Small intestine (tissue), 16 donors: ENCODE measurements at places on chromosomes 3 and 15. TPM values are rescaled to one million over a fixed set of nuclear protein-coding genes. Genes with fewer than 3 reads are reported as not detected.

GRCh38 chr3:100033903-100034471, 80.3 kb downstream of the FILIP1L start:
- no peak overlapping the region for H3K4me3 ChIP-seq
- no peaks in the 10 kb centered on the region for H3K27me3 ChIP-seq
- no peak for DNase-seq
- no peaks in the 10 kb centered on the region for H3K4me1 ChIP-seq
- H3K36me3 ChIP-seq = no peaks in the 10 kb centered on the region
- H3K27ac ChIP-seq = no peak overlapping the region

DNA sequence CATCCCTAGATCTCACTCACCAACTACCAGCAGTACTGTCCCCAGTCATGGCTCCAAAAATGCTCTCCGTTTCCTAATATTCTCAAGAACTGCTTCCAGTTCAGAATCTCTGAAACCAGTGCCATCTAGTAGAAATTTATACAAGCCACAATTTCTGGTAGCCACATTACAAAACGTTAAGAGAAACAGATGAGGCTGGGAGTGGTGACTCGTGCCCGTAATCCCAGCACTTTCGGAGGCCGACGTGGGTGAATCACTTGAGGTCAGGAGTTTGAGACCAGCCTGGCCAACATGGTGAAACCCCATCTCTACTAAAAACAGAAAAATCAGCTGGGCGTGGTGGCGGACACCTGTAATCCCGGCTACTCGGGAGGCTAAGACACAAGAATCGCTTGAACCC, 78.4 kb upstream of the RAD18 start:
- DNase-seq = no peak
- H3K27ac ChIP-seq = no peak overlapping the region
- no peaks in the 10 kb centered on the region for H3K4me1 ChIP-seq
- no peaks in the 10 kb centered on the region for H3K27me3 ChIP-seq

DNA sequence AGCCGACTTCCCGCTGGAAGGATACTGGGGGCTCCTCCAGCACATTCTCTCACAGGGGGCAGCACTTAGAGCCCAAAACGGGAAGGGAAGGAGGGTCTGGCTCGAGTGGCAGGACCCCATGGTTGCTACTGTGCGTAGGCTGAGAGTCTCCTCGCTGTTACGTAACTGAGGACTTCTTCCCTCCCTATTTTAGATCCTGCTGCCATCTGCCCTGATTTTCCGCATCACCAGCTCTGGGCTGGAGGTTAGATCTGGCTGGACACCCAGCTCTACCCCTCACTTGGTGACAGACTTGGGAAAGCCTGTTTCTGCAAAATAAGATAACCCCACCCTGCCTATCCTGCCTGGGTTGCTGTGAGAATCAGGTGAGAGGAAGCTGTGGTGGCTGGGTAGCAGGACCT, 47.7 kb downstream of the BDH1 start:
- no peaks in the 10 kb centered on the region for H3K36me3 ChIP-seq
- no peak overlapping the region for H3K4me3 ChIP-seq
- peaks cover 3% of the 10 kb centered on the region for H3K4me1 ChIP-seq

DNA sequence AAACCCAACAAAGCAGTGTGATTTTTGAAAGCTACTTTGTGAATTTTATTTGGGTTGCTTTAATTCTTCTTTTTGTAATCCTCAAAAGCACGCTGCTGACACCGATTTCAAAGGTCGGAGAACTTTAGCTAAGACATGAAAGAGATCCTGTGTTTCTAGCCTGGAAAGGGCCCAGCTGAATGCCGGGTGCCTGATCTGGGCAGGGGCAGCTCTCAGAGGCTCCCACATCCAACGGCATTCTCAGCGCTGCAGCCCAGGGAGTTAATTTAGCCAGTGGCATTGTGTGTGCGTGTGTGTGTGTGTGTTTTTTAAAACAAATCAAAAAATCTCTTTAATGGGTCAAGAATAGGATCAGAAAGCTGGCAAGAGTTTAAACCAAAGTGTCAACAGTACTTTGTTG, 6.6 kb downstream of the RBP1 start:
- no peak overlapping the region for H3K4me3 ChIP-seq
- peaks cover 48% of the 10 kb centered on the region for H3K4me1 ChIP-seq
- DNase-seq = no peak
- no peak overlapping the region for H3K27ac ChIP-seq
- no peaks in the 10 kb centered on the region for H3K36me3 ChIP-seq

- H3K27me3 ChIP-seq = no peaks in the 10 kb centered on the region
- no peak overlapping the region for H3K4me3 ChIP-seq
- H3K27ac ChIP-seq = no peak overlapping the region
- DNase-seq = no peak
- H3K36me3 ChIP-seq = no peaks in the 10 kb centered on the region
Observed at GRCh38 chr15:39462691-39463090, 118.2 kb upstream of the THBS1 start.

The MUC20 gene
- 18.9 TPM for polyA plus RNA-seq
